Mesothelial cell of epicardium (in vitro differentiated cells): ENCODE measurements at places on chromosomes 13 and 19. TPM values are rescaled to one million over a fixed set of nuclear protein-coding genes. Genes with fewer than 3 reads are reported as not detected.
A peak's percentile ranks its signal among the peaks of the same experiment; 100 is the strongest.

The PPP1R12C gene
- total RNA-seq: 100 to 111 TPM (median 109 TPM) in 3 replicates

GRCh38 chr13:34867590-34867989 lies 74.5 kb upstream of the NBEA start:
- H3K36me3 ChIP-seq: no peaks in the 10 kb centered on the region
- DNase-seq: no peak
- peaks cover 45% of the 10 kb centered on the region for H3K4me1 ChIP-seq
- H3K27ac ChIP-seq: peak overlapping the region; percentile 74
- no peak overlapping the region for H3K4me3 ChIP-seq

GRCh38 chr13:91133941-91134802 lies 213.3 kb upstream of the MIR17HG start:
- peaks cover 26% of the 10 kb centered on the region for H3K4me1 ChIP-seq
- no peaks in the 10 kb centered on the region for H3K36me3 ChIP-seq
- no peak overlapping the region for H3K4me3 ChIP-seq
- H3K27ac ChIP-seq: no peak overlapping the region
- DNase-seq: no peak
- no peaks in the 10 kb centered on the region for H3K27me3 ChIP-seq

- no peak for DNase-seq
- H3K27me3 ChIP-seq: no peaks in the 10 kb centered on the region
- H3K27ac ChIP-seq: peak overlapping the region; percentile 34
Observed at GRCh38 chr13:105442949-105443699, 1092.3 kb downstream of the EFNB2 start.

DNA sequence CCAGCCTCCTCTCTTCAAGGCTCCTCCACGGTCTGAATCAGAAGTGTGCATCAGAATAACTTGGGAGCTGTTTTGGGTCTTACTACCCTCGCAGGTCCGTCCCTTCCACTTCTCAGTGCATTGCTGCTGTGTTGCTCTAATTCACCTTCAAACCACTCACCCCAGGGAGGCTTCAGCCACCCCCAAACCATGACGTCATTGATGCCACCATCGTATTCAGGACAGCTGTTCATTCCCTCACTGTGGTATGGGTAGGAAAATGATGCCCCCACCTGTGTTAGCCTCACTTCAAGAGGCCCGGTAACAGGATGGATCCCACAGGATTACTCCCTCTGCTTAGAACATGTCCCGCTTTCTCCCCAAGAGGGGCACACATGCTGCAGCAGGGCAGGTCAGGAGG lies 1005.7 kb downstream of the UQCRFS1 start:
- H3K36me3 ChIP-seq: no peaks in the 10 kb centered on the region
- H3K4me1 ChIP-seq: no peaks in the 10 kb centered on the region
- no peak overlapping the region for H3K27ac ChIP-seq
- H3K27me3 ChIP-seq: no peaks in the 10 kb centered on the region

- H3K27ac ChIP-seq: no peak overlapping the region
- H3K4me3 ChIP-seq: peak overlapping the region; percentile 68
- H3K27me3 ChIP-seq: no peaks in the 10 kb centered on the region
- peaks cover 18% of the 10 kb centered on the region for H3K36me3 ChIP-seq
Observed at GRCh38 chr19:46471811-46472543, 614 bp upstream of the PNMA8A start.

DNA sequence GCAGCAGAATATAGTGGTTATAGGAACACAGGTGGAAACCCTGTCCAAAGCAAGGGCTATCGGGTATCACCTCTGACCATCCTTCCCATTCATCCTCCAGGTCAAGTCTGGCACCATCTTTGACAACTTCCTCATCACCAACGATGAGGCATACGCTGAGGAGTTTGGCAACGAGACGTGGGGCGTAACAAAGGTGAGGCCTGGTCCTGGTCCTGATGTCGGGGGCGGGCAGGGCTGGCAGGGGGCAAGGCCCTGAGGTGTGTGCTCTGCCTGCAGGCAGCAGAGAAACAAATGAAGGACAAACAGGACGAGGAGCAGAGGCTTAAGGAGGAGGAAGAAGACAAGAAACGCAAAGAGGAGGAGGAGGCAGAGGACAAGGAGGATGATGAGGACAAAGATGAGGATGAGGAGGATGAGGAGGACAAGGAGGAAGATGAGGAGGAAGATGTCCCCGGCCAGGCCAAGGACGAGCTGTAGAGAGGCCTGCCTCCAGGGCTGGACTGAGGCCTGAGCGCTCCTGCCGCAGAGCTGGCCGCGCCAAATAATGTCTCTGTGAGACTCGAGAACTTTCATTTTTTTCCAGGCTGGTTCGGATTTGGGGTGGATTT lies 2.1 kb upstream of the RAD23A start:
- no peaks in the 10 kb centered on the region for H3K27me3 ChIP-seq
- peaks cover 51% of the 10 kb centered on the region for H3K4me1 ChIP-seq
- DNase-seq: no peak

DNA sequence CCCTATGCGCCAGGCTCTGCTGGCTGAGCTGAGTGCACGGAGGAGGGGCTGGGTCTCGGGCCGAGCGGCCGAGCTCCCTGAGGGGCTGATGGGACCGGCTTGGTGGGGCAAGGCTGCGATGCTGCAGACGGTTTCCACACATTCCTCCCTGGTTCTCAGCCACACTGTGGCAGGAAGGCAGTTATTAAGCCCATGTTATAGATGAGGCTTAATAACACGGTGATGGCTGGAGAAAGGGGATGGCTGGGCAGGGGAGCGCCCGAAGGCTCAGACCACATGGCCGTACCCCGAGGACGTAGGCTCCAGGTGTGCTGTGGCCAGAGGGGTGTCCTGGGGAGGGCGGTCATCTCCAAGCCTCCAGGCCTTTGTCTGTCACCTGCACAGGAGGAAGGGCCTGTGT lies 58.6 kb downstream of the MCF2L start:
- H3K4me1 ChIP-seq: peaks cover 8% of the 10 kb centered on the region
- DNase-seq: no peak
- peaks cover 25% of the 10 kb centered on the region for H3K27me3 ChIP-seq
- no peak overlapping the region for H3K27ac ChIP-seq
- H3K4me3 ChIP-seq: no peak overlapping the region
- H3K36me3 ChIP-seq: no peaks in the 10 kb centered on the region

GRCh38 chr19:51252306-51253079 lies 1.6 kb downstream of the SIGLECL1 start:
- H3K4me1 ChIP-seq: no peaks in the 10 kb centered on the region
- H3K27me3 ChIP-seq: peaks cover 2% of the 10 kb centered on the region
- no peak overlapping the region for H3K27ac ChIP-seq
